MM.1S (cell line): ENCODE measurements at places on chromosomes 6 and 20.

DNA sequence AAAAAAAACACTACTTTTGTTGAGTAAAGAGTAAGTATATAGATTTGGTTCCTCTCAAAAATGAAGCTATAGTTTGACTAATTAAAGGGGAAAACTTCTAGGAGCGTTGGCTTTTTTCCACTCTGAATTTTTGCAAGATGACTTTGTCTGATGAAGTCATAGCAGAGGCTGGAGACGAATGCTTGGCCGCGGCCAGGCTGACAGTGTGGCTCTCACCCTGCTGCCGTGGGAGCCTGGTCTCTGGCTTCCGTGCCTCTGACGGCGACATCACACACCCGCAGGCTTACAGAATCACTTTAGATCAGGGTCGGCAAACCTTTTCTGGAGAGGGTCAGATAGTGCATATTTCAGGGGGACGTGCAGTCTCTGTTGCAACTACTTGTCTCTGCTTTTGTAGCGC lies 145.0 kb downstream of the PHACTR3 start:
- no peak for DNase-seq

DNA sequence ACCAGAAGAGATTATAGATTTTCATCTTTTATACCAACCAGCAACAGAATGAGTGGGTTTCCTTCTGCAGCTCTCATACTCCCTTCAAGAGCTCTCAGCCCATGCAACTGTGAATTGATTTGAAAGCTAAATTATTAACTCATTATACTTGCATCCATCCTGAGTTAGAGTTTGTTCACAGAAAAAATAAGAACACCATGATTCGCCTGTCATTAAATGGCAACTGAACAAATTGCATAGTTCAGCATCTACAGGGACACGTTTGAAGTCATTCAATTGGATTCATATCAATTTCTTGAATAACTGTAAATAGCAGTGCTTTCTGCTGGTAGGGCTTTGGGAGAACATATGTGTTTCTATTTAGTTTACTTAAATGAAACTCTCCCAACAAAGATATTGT lies 65.7 kb downstream of the NKAIN2 start:
- no peak for DNase-seq

GRCh38 chr20:24965065-24965919 lies 16.2 kb downstream of the CST7 start:
- no peak for DNase-seq

DNA sequence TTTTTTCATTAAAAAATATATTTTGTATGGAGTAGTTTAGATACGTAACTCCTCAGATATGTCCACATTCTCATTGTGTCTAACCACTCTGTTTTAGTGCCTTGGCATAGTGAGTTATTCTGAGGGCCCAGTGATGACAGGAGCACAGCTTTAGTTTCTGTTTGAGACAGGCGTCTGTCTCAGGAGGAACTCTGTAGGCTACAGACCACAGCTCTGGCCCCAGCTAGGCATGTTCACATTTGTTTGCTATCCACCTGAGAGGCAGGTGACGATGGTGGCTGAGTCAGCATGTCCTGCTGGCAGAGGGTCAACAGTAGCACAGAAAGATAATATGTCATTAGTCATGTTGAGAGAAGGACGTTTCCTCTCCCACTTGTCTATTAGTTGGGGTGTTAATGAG lies 16.3 kb downstream of the LRRC1 start:
- DNase-seq: peak; percentile 97

DNA sequence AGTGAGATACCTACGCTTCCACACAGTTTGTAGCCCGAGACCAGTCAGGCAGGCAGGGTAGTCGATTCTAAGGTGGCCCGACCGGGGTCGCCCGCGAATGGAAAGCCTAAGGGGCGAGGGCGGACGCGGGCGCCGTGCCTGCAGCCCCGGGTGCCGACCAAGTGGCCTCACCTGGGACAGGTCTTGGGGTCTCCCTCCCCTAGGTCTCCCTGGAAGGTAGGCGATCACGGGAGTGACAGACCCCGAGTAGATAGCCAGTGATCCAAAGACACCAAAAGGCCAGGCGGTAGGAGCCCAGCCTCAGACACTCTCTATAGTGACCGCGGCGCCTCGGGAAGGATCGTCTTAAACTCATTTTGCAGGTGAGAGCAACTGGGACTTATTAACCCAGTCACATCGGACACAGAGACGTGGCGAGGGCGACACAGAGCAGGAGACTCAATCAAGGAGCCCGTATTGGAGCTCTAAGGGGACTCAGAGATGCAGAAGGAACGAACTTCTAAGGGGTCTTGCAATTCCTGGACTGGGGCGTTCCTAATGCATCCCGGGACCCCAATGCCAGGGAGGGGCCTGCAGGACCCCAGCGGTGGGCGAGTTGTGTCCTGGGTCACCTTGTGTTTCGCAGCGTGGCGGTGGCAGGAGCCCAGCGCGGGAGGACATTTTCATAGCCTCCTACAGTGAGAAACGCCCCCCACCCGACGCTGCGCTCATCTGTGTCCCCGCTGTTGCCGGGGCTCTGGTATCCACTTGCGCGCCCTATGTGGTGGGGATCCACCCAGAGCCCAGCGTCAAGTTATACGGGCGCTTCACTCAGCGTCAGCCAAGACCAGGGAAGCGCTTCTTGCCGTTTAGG lies 2.1 kb upstream of the VSX1 start:
- no peak for DNase-seq

- DNase-seq: no peak
Observed at GRCh38 chr6:87763901-87764300, 61.9 kb upstream of the AKIRIN2 start.

DNA sequence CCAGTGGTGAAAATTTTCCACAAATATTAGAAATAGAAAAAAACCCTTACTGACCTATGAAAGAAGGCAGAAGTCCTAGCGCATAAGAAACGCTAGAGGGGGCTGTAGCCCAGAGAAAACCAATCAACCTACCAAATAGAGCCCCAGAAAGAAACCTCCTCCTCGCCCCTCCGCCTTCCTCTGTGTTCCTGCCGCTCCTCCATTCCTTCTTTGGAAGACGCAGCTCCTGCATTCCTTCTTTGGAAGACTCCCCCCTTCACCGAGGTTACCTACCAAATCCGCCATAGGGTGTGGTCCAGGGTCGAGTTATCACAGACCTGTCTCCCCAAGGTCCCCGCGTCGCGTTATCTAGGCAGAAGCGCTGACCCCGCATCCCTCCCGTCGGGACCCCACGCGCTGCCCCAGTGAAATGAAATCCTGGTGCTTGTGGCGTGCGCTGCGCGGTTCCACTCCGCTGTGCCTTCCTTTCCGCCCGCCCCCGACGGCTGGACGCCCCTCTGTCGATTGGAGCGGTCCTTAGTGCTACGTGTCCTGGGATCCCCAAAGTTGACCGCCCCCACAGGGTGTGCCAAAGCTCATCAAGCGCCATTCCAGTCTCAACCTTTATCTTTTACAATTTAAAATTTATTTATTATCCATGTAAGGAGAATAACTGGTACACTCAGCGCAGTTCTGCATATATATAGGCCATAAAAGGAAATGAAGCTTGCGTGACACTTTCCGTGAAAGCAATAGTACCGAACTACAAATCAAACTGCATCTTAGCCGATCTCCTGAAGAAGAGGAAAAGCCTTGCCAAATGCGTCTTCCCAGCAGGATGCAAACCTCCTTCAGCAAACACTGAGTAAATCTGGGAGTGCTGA lies 13.0 kb downstream of the RPP21 start:
- peak; percentile 57 for DNase-seq
